ENCODE measurements at places on chromosomes 6 and 20. TPM values are rescaled to one million over a fixed set of nuclear protein-coding genes. Genes with fewer than 3 reads are reported as not detected.

- peak; percentile 93 for DNase-seq
These were observed at the start of gene ATP6V1G2 for GRCh38 chr6:31546339-31546957. ATP6V1G2 (minus strand) TSS chr6:31546608; CDS start chr6:31546559, 49 bp downstream.

DNA sequence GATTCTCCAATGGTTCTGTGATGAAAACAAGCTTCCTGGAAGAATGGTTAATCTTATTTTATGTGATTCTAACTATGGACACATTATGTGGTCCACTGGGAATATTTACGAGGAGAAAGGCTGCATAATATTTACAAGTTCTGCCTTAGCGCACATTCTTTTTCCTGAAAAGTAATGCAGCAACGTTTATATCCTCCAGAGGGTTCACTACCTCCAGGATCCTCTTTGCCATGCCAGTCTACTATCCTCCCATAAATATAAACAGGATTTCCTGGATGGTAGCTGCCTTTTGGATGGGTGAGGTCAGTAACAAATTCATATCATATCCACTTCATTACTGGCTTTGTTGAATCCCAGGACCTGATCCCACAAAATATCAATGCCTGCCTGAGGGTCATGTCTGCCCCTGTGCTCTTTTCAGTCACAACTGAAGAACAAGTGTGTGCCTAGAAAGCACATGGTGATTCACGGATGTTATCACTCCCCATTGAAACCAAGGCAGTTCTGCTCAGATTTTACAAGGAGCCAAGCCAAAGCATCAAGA lies 30.4 kb downstream of the ADGRF5 start:
- no peak for DNase-seq

DNA sequence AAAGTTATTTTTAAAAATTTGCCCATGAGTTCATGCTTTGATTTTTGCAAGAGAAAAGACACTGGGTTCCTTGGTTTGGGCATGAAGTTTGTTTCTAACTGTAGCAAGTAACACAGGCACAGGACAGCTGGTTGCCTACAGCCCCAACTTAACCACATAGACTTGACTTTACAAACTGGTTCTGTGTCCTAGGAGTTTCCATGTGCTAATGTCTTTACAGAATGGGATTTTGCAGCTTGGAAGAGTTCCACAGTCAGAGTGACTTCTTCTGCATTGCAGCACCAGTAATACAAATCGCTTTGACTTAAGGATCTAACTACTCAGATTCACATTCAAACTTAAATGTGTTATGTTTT lies 44.3 kb downstream of the OR2B2 start:
- peak; percentile 19 for DNase-seq

DNA sequence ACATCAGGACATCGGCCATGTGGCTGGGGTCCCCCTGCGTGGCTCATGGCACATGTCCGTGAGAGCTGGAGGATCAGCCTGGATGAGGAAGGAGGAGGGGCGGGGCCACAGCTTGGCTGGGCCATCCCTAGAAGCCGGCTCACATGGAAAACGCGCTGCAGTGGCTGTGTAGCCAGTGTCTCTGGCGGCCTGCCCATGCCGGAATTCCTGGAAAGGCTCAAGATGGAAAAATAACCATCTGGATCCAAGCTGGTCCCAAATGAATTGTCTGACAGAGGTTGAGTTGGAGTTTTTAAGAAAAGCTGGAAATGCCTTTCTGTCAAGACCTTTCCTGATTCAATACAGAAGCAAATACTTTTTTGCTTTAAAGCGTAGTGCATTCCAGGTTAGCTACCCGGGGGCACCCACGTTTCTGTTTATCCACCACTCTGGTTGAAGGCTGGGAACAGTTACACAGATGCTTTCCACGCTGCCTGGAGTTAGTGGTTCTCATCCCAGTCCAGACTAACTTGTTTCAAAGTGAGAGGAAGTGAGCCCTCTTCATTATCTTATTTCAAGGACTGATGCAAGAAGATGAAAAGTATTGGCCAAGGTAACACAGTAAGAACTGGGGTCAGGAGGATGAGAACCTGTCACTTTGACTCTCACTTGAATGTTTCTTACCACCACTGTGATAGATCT lies 99.0 kb downstream of the GMPR start:
- peak; percentile 98 for DNase-seq

- no peak for DNase-seq
These were observed 226.3 kb upstream of the SMLR1 start for GRCh38 chr6:130600880-130601341.

DNA sequence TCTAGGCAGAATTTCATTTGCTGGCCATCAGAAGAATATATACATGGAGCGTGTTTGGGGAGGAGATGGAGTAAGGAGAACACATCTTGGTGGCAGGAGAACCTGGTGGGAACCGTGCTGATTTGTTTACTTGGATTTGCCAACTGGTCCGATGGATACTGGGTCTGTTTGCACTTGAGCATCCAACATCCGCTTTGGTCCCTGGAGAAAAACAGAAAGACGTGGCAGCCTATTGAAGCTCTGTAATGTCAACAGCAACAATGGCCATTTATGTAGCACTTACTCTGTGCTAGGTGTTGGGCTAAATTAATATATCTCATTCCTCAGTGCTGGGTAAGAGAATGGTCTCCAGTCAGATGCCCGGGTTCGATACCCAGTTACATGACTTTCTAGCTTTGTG lies 125.6 kb downstream of the BCAS1 start:
- no peak for DNase-seq

DNA sequence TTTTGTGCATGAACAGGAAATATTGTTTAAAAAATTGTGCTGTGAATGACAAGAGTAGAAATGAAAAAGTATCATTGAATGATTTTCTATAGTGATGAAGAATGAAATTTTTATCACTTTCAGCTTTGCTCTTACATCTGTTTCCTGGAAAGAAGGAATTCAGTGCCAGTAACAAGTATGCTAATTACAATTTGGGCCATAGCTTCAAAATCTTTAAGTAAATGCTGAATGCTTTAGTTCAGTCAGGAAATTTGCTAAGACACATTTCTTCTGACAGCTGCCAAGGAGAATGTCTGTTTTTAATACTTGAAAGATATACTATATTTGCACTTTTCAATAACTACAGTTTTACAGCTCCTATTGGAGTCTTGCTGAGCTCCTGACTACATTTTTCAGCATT lies 203.7 kb upstream of the RSPO3 start:
- no peak for DNase-seq

- no peak for DNase-seq
These were observed 94.4 kb downstream of the MKKS start for GRCh38 chr20:10339609-10340008.

- no peak for DNase-seq
These were observed 149.4 kb downstream of the CD24 start for GRCh38 chr6:106825156-106825555.

DNA sequence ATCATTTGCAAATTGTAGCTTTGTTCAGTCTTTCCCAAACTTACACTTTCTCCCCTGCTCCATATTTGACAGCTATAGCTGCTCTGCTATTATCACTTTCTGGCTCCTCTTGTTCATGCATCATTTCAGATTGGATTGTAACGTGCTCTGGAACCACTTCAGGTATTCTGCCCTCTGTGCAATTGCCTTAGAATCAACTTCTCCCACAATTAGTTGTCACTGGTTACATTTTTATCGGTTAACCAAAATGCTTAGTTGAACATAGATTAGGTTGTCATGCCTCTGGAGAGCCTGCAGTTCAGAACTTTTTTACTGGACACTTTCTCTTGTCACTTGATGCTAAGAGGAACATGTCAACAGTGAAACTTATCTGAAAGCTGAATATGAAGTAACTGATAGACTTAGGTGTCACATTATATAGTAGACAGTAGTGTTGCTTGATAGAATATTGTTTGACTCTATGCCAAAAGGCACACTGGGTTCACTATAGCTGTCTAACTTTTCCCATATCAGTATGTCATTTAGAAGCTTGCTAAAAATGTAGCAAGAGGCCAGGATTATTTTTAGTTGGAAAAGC lies 127.7 kb upstream of the PTPRK start:
- DNase-seq = peak; percentile 77

- DNase-seq = no peak
These were observed 566.2 kb upstream of the NOX3 start for GRCh38 chr6:156021746-156022396.

DNA sequence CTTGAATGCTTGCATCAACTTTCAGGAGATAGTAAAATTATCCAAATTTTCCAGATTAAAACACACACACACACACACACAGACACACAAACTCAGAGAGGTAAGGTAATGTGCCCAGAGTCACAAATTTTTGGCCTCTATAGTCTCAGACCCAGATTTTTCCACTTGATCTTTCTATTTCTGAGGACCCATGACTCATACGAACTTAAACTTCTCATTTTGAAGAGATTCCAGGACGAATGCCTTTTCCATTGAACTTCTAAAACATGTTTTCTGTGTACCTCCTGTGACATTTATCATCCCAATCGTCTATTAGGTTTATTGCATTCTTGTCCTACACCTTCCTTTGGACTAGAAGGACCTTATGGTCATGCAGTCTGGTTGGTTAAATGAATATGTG lies 172.9 kb upstream of the COL21A1 start:
- DNase-seq = no peak

GRCh38 chr20:18719426-18719825 lies 94.2 kb upstream of the SCP2D1 start:
- DNase-seq = no peak

GRCh38 chr20:32496811-32497533 lies 88.2 kb downstream of the NOL4L start:
- DNase-seq = no peak

The PHF1 gene
- 61.9 TPM for total RNA-seq

The PCMTD2 gene
- total RNA-seq = 157 TPM

The ADGRF5 gene
- total RNA-seq = not detected

The POPDC3 gene
- 53.4 TPM for total RNA-seq

The TRIM40 gene
- total RNA-seq = not detected

The CLIC5 gene
- total RNA-seq = 24.5 TPM

The C6orf58 gene
- total RNA-seq = not detected

Data from cardiac muscle cell (in vitro differentiated cells and primary cell).